Peyer's patch (tissue), 4 donors: ENCODE measurements at places on chromosomes 5 and 9.

DNA sequence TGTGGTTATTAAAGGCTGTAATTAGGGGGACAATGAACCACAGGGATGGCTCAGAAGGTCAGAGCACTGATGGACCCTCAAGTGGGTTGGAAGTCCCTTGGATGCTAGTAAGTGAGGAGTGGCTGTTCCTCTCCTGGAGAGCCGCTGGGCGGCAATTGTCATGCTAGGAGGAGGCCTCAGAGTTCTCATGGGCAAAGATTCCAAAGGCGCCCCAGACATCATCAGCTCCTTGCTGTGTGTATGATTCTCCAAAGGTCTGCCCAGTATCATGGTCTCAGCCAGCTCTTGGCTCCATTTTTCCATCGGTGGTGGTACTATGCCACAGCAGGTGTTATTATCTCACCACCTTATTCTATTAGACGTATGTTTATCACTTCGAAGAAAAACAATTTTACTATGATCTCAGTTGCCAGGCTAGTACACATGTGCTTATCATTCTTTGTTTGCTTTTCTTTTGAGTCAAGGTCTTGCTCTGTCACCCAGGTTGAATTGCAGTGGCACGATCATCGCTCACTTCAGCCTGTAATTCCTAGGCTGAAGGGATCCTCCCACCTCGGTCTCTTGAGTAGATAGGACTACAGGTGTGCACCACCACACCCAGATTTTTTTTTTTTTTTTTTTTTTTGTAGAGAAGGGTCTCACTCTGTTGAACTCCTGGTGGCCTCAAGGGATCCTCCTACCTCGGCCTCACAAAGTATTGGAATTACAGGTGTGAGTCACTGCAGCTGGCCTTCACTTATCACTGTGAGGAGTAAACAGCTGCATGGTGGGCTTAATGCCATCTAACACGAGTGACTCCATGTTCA, 46.8 kb downstream of the EXOSC2 start:
- H3K27ac ChIP-seq: no peak overlapping the region
- no peaks in the 10 kb centered on the region for H3K27me3 ChIP-seq
- no peak for DNase-seq
- H3K4me3 ChIP-seq: no peak overlapping the region
- H3K36me3 ChIP-seq: no peaks in the 10 kb centered on the region
- no peaks in the 10 kb centered on the region for H3K4me1 ChIP-seq

GRCh38 chr9:113525831-113526230, 62.3 kb downstream of the RGS3 start:
- no peak for DNase-seq
- H3K36me3 ChIP-seq: peaks cover 42% of the 10 kb centered on the region
- no peak overlapping the region for H3K27ac ChIP-seq
- H3K27me3 ChIP-seq: no peaks in the 10 kb centered on the region

- no peaks in the 10 kb centered on the region for H3K36me3 ChIP-seq
- no peaks in the 10 kb centered on the region for H3K27me3 ChIP-seq
- H3K4me1 ChIP-seq: no peaks in the 10 kb centered on the region
- no peak overlapping the region for H3K4me3 ChIP-seq
Measured at GRCh38 chr5:146862641-146863040, 15.9 kb downstream of the PPP2R2B start.

GRCh38 chr5:78823196-78823595, 161.9 kb downstream of the ARSB start:
- no peaks in the 10 kb centered on the region for H3K27me3 ChIP-seq
- H3K4me1 ChIP-seq: no peaks in the 10 kb centered on the region
- DNase-seq: no peak

- no peaks in the 10 kb centered on the region for H3K36me3 ChIP-seq
- no peaks in the 10 kb centered on the region for H3K4me1 ChIP-seq
- DNase-seq: no peak
Measured at GRCh38 chr9:70012569-70012968, 31.1 kb upstream of the MAMDC2 start.

- peaks cover 27% of the 10 kb centered on the region for H3K4me1 ChIP-seq
- no peak overlapping the region for H3K4me3 ChIP-seq
- H3K36me3 ChIP-seq: no peaks in the 10 kb centered on the region
- no peak for DNase-seq
Measured at GRCh38 chr5:138469540-138470321, 4.5 kb downstream of the EGR1 start.

GRCh38 chr5:132313366-132313765, 19.2 kb downstream of the SLC22A4 start:
- H3K27ac ChIP-seq: no peak overlapping the region
- no peaks in the 10 kb centered on the region for H3K27me3 ChIP-seq
- H3K36me3 ChIP-seq: no peaks in the 10 kb centered on the region
- no peak for DNase-seq
- H3K4me3 ChIP-seq: no peak overlapping the region
- no peaks in the 10 kb centered on the region for H3K4me1 ChIP-seq
